ENCODE measurements at places on chromosomes 1 and 21. TPM values are rescaled to one million over a fixed set of nuclear protein-coding genes. Genes with fewer than 3 reads are reported as not detected.

- no peak for DNase-seq
Observed at GRCh38 chr1:171265686-171266085, 17.4 kb downstream of the FMO1 start.

Gene RXRG
- not detected for total RNA-seq

GRCh38 chr1:20511518-20512428 is 3.8 kb upstream of the MUL1 start:
- DNase-seq: no peak

DNA sequence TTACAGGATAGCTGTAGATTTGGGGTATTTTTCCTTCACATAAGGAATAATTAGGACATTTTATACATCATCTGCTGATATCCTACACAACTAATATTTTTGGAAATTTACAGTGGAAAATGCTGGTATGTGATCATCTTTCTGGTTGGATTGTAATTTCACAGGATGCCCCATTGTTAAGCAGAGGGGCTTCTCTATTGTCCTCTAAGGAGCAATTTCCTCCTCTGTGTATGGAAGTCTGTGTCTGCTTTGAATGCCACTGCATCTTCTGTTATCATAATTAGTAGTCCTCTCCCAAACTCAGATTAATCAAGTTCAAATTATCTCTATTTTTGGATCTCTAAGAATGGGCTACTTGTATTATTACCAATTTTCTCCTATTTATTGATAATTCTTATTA is 988.1 kb upstream of the B3GALT2 start:
- DNase-seq: no peak
